Gastrocnemius medialis (tissue), 4 donors: ENCODE measurements at places on chromosomes 12 and 14. TPM values are rescaled to one million over a fixed set of nuclear protein-coding genes. Genes with fewer than 3 reads are reported as not detected.

The KLRC3 gene
- not detected for total RNA-seq

The OR6S1 gene
- total RNA-seq = not detected

The KRT86 gene
- not detected for total RNA-seq

DNA sequence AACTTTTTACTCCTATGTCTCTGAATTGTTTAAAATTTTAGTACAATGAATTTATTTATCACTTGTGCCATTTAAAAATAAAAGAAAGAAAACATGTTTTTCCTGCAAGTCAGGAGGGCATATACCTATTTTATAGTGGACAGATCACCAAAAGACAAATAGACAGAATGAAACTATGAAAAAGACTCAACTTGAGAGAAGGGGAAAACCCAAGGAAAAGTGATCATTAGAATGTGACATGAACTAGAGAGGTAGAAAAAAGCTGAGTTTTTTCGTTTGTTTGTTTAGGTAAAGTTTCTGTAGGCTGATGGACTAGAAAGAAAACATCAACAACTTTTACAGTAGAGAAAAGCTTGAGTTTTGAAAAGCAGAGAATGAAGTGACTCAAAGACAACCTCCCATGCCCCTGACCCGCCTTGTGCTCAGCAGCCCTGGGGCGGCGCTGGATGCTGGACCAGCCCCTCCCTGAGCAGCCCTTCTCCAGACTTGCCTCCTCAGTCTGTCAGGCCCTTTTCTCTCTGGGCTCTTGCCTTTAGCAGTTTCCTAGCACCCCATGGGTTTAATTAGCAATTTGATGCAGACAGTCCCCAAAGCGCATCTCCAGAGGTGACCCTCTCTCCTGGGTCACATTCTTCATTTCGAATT, 95.1 kb upstream of the ARID2 start:
- H3K27ac ChIP-seq = no peak overlapping the region
- DNase-seq = no peak
- H3K36me3 ChIP-seq = no peaks in the 10 kb centered on the region
- no peaks in the 10 kb centered on the region for H3K4me1 ChIP-seq
- H3K4me3 ChIP-seq = no peak overlapping the region

GRCh38 chr12:50302686-50303085, 19.4 kb upstream of the LIMA1 start:
- no peak for DNase-seq
- H3K36me3 ChIP-seq = no peaks in the 10 kb centered on the region
- H3K27ac ChIP-seq = no peak overlapping the region
- no peaks in the 10 kb centered on the region for H3K27me3 ChIP-seq
- peaks cover 1% of the 10 kb centered on the region for H3K4me1 ChIP-seq

DNA sequence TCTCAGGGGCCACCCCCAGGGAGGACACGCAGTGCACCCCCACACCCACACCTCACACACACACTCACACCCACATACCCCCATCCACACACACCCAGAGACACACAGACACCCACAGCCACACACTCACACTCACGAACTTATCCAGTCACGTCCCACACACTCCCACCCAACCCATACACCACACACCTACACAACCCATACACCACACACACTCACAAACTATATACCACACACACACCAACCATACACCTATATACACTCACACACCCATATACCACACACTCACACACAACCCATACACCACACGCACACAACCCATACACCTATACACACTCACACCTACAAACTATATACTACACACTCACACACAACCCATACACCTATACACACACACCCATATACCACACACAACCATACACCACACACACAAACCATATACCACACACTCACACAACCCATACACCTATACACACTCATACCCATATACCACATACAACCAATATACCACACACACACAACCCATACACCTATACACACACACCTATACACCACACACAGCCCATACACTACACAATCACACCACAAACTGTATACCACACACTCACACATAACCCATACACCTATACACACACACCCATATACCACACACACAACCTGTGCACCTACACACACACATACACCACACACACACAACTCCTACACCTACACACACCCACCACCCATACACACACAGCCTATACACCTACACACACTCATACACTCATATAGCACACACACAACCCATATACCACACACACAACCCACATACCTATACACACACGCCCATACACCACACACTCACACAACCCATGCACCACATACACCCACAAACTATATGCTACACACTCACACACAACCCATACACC, 42.7 kb downstream of the TMEM121 start:
- no peak overlapping the region for H3K27ac ChIP-seq
- no peaks in the 10 kb centered on the region for H3K4me1 ChIP-seq
- DNase-seq = no peak
- no peaks in the 10 kb centered on the region for H3K36me3 ChIP-seq
- no peaks in the 10 kb centered on the region for H3K27me3 ChIP-seq

GRCh38 chr12:94182986-94183707, 34.8 kb downstream of the PLXNC1 start:
- H3K4me1 ChIP-seq = no peaks in the 10 kb centered on the region
- H3K27ac ChIP-seq = no peak overlapping the region
- no peaks in the 10 kb centered on the region for H3K27me3 ChIP-seq
- DNase-seq = no peak
- H3K36me3 ChIP-seq = no peaks in the 10 kb centered on the region

- peak overlapping the region; percentile 59 for H3K4me3 ChIP-seq
- H3K36me3 ChIP-seq = no peaks in the 10 kb centered on the region
- no peaks in the 10 kb centered on the region for H3K27me3 ChIP-seq
- H3K4me1 ChIP-seq = peaks cover 94% of the 10 kb centered on the region
- no peak for DNase-seq
- H3K27ac ChIP-seq = peak overlapping the region; percentile 94
Measured at GRCh38 chr12:54022960-54023884, 5.0 kb upstream of the HOXC6 start.

DNA sequence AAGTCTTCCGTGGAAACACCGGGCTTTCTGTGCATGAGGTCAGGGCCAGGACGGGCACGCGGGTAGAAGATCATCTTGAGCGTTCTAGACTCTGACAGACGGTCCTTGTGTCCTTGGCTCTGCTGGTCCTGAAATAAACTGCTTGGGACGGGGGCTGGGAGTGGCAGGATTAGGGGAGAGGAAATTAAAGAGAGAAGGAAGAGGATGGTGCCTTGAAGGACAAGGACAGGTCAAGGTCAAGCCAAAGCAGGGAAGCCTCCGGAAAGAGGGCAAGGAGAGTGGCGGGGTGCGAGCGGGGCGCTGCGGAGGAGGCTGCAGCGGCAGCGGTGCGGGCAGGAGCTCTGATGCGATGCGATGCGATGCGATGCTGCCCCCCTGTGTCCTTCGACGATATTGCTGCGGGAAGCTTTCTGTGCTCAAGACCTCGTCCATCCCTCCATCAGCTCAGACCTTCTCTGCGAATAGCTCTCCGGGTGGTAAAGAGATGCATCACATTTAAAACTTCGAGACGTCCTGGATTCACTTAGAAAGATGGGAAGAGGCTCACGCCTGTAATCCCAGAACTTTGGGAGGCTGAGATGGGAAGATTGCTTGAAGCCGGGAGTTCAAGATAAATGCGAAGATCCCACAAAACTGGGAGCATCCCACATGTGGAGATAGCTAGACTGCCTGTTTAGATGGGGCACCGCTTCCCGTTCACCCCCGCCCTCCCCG, 110.1 kb upstream of the TMEM132D start:
- H3K27ac ChIP-seq = no peak overlapping the region
- no peak overlapping the region for H3K4me3 ChIP-seq
- peaks cover 6% of the 10 kb centered on the region for H3K27me3 ChIP-seq
- H3K4me1 ChIP-seq = no peaks in the 10 kb centered on the region

DNA sequence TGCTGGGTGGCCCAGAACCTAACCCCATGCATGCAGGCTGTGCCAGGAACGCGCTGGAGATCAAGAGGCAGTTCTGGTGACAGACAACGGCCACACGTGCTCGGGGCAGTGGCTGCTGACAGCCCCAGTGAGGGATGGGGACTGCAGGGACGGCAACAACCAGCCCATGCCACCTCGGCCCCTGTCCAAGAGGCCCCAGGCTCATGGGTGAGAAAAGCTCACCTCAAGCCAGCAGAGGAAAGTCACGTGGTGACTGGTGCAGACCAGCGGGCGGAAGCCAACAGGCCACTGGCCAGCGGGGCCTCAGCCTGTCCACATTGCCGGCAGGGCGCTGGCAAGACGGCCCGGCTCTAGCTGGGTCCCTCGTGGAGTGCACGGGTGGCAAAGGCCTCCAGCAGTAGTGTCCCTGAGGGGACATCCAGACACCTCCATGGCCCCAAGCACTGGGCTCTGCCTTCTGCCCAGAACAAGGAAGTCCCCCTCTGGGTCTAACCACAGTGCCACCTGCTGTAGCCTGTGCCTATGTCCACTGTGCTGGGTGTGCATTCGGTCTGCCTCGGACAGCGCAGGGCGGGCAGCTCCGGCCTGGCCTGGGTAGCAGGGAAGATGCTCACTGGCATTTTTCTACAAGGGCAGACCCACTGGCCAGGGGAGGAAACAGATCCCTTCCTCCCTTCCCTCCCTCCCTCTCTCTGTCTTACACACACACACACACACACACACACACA, 134.1 kb downstream of the NCOR2 start:
- peaks cover 24% of the 10 kb centered on the region for H3K4me1 ChIP-seq
- peaks cover 15% of the 10 kb centered on the region for H3K36me3 ChIP-seq
- no peak overlapping the region for H3K4me3 ChIP-seq
- peak overlapping the region; percentile 87 for H3K27ac ChIP-seq

DNA sequence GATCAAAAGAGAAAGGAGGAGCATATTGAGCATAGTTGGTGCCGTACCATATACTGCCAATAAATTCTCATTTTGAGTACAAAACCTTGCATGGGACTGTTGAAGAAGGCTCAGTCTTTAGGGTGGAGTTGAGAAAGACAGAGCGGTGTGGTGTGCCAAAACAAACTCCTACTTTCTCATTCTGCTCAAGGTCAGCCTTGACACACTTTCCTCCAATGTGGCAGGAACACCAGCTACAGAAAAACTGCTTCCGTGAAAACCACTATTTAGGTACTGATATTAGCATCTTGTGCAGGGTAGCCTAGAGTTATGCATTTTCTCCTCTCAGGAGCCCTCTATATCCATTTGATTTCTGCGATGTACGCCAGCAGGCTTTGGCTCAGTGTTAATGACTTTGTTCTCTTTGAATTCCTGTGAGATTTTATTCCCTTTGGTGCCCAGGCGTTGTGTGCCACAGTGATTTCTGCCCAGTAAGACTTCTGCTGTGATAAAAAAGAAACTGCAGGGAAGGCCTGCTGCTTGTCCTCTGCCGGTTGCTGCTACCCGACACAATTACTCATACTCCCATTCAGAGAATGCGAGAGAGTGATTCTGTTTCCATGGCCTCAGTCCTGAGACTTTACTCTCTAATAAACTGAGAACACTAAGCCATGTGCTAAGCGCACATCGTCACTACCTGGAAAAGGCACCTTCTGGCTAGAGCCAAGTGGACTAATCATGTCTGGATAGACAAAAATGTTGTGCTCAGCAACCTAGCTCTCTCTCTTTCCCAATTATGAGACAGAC, 88.3 kb upstream of the MDM1 start:
- no peak overlapping the region for H3K4me3 ChIP-seq
- peak overlapping the region; percentile 77 for H3K27ac ChIP-seq
- peaks cover 19% of the 10 kb centered on the region for H3K4me1 ChIP-seq
- no peaks in the 10 kb centered on the region for H3K36me3 ChIP-seq
- no peaks in the 10 kb centered on the region for H3K27me3 ChIP-seq

GRCh38 chr14:94936401-94936892, 166.5 kb upstream of the GSC start:
- H3K4me1 ChIP-seq = peaks cover 11% of the 10 kb centered on the region
- no peaks in the 10 kb centered on the region for H3K36me3 ChIP-seq
- H3K4me3 ChIP-seq = peak overlapping the region; percentile 46

DNA sequence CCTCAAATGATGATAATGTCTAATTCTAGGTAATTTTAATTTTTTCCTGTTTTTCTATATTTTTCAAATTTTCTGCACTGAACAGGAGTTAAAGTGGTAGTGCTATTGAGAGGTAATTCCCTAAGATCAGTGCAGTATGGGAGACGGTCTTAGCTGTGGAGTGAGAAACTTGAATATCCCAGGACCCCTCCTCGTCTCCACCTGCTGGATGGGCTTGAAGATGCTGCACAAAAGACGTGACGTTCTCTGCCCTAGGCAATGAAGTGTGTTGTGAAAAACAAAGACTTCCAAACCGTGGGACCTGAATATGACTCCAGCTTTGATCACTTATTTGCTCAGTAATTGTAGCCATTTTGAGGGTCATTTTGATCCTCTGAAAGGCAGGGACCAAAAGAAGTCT, 298.1 kb downstream of the VRK1 start:
- H3K27me3 ChIP-seq = no peaks in the 10 kb centered on the region
- no peak overlapping the region for H3K27ac ChIP-seq
- no peaks in the 10 kb centered on the region for H3K36me3 ChIP-seq
- DNase-seq = no peak
- no peaks in the 10 kb centered on the region for H3K4me1 ChIP-seq

- no peak overlapping the region for H3K27ac ChIP-seq
- no peak for DNase-seq
- H3K4me3 ChIP-seq = no peak overlapping the region
Measured at GRCh38 chr12:122201381-122201780, 2.1 kb upstream of the B3GNT4 start.

- H3K27ac ChIP-seq = no peak overlapping the region
- no peak for DNase-seq
- H3K27me3 ChIP-seq = no peaks in the 10 kb centered on the region
- H3K4me1 ChIP-seq = no peaks in the 10 kb centered on the region
- H3K4me3 ChIP-seq = no peak overlapping the region
- no peaks in the 10 kb centered on the region for H3K36me3 ChIP-seq
Measured at GRCh38 chr12:4047421-4047820, 174.2 kb upstream of the PARP11 start.

- H3K27me3 ChIP-seq = no peaks in the 10 kb centered on the region
- H3K27ac ChIP-seq = no peak overlapping the region
- no peak for DNase-seq
- no peaks in the 10 kb centered on the region for H3K36me3 ChIP-seq
Measured at GRCh38 chr12:63752841-63753240, 26.9 kb upstream of the RXYLT1 start.

DNA sequence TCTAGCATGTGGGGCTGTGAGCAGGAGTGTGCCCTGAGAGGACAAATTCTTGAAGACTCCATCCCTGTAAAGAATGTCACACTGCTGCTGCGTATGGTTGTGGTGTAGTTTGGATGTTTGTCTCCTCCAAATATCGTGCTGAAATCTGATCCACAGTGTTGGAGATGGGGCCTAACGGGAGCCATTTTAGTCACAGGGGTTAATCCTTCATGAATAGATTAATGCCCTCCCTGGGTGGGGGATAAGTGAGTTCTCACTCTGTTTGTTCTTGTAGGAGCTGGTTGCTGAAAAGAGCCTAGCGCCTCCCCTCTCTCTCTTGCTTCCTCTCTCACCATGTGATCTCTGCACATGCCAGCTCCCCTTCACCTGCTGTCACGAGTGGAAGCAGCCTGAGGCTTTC, 94.5 kb upstream of the VASH1 start:
- no peaks in the 10 kb centered on the region for H3K4me1 ChIP-seq
- no peaks in the 10 kb centered on the region for H3K27me3 ChIP-seq
- H3K27ac ChIP-seq = no peak overlapping the region
- DNase-seq = no peak
- no peak overlapping the region for H3K4me3 ChIP-seq
- H3K36me3 ChIP-seq = no peaks in the 10 kb centered on the region
